Uterus (tissue), 4 donors: ENCODE measurements at places on chromosomes 16 and 17. TPM values are rescaled to one million over a fixed set of nuclear protein-coding genes. Genes with fewer than 3 reads are reported as not detected.

The SOX8 gene
- total RNA-seq: under 0.01 TPM

The TMC7 gene
- total RNA-seq: 1.8 TPM

The PDE6G gene
- not detected for total RNA-seq

The TRIM16 gene
- 30.8 TPM for total RNA-seq

The PRDM7 gene
- not detected for total RNA-seq

The SERPINF2 gene
- total RNA-seq: 21.5 TPM

The KRT25 gene
- not detected for total RNA-seq

The SLC9A5 gene
- 1.3 TPM for total RNA-seq

The ALOX12B gene
- total RNA-seq: not detected

The YBX2 gene
- 4.4 TPM for total RNA-seq

The ZNF207 gene
- 213 TPM for total RNA-seq

DNA sequence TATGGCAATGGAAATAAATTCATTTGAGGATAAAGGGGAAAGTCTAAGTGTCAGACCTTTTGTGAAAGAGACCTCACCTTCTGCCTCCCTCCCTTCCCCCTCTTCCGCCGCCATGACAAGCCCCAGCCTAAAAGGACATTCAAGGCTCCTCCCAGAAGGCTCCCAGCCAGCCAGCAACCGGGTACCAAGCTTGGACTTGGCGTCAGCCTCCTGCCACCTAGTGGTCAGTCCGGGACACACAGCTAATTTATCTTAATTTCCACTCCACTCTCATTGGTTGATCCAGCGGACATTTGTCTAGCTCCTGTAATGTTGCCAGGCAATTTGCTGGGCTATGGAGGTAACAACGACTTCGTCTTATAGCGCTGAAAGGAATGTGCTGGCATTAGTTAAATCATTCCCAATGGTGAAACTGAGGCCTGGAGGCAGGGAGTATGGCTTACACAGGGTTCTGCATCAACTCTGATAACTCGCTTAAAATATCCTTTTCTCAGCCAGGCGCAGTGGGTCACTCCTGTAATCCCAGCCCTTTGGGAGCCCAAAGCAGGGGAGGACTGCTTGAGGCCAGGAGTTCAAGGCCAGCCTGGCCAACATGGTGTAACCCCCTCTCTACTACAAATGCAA lies 19.3 kb upstream of the CLEC3A start:
- peak; percentile 84 for DNase-seq

GRCh38 chr17:79082311-79083190 lies 7.9 kb downstream of the ENGASE start:
- no peak for DNase-seq

DNA sequence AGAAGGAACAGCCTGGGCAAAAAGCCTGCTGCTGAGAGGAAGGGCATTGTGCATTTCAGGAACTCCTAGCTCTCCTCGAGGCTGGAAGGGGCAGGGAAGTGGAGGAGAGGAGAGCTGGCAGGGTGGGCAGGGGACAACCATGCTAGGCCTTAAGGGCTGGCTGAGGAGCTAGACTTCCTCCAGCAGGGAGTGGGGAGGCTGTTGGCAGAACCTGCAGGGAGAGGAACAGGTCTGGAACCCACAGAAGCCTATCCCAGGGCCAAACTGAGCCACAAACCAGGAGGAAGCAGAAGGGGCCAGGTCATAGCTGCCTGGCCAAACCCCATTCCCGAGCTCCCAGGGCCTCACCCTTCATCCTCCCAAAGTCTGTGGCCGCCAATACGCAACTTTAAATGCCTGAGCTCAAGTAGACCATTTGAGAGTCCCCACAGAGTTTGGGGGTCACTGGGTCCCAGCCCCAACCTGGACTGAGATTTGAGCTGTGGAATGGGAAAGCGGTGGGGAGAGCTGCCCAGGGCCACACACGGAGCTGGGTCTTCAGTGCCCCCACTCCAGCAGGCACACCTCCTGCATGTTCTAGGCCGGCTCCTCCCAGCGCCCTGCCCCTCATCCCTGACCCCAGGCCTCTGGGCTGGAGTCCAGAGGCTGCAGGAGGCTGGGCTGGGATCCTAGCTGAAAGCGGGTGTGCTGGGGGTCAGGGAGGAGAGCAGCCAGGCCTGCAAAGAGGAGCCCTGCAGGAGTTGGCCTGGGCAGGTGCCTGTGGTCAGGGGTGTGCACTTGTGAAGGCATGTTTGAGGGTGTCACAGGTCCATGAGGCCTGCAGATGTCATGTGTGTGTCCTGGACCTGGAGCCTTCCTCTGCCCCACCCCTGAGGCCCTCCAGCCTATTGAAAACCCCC lies 4.5 kb downstream of the CDH5 start:
- no peak for DNase-seq

GRCh38 chr17:75475144-75475835 lies 18.9 kb downstream of the TMEM94 start:
- DNase-seq: no peak

DNA sequence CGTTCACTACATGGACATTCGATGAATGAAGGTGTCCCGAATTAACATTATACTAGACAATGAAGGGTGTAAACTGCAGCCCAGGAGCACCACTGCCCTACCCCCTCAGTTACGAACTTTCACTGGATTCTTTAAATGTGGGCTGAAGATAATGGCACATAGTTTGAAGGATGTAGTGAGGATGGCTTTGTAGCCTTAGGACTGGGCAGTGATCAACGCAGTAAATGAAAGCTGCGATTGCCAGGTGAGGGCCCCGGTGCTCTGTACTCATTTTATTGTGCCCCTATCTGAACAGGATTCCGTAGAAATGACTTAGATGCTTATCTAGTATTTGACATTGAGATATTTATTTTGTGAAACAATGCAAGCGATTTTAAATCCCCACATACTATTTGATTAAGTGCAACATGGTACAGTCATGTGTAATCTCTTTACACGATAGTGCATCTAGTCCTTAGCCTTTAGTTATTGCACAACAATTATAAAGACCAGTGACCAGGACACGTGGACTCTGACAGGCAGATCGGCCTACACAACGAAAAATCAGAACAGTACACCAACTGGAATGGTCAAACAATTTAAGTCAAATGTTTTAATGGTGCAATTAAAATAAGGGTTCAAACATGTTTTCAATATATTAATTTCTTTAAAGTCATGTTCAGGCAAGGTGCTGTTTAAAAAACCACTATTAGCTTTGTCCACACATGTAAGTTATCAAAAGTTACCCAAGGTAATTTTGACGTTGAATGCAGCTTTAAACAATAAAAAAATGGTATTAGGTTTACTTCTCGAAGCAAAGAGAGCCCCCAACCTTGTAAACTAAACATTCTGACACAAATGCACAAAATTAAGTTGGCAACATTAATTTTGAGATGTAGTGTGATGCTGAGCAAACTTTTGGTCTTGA lies 17.4 kb upstream of the ERN1 start:
- DNase-seq: no peak

DNA sequence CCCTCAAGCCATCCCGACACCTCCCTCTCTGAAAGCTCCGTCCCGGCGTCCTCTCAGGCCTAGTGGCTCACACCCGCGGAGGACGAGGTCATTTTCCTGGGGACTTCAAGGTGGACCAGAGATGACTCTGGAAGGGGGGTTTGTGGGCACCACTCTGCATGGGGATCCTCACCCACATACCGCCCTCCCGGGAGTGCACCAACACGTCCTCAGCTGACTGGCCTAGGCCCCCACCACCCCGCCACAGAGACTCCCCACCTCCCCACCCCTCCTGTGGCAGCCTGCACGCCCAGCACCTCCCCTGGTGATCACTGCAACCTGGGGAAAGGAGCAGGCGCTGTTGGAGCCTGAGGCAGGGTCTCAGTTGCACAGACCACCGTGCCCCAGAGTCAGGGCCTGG lies 2.4 kb upstream of the SOX8 start:
- no peak for DNase-seq

DNA sequence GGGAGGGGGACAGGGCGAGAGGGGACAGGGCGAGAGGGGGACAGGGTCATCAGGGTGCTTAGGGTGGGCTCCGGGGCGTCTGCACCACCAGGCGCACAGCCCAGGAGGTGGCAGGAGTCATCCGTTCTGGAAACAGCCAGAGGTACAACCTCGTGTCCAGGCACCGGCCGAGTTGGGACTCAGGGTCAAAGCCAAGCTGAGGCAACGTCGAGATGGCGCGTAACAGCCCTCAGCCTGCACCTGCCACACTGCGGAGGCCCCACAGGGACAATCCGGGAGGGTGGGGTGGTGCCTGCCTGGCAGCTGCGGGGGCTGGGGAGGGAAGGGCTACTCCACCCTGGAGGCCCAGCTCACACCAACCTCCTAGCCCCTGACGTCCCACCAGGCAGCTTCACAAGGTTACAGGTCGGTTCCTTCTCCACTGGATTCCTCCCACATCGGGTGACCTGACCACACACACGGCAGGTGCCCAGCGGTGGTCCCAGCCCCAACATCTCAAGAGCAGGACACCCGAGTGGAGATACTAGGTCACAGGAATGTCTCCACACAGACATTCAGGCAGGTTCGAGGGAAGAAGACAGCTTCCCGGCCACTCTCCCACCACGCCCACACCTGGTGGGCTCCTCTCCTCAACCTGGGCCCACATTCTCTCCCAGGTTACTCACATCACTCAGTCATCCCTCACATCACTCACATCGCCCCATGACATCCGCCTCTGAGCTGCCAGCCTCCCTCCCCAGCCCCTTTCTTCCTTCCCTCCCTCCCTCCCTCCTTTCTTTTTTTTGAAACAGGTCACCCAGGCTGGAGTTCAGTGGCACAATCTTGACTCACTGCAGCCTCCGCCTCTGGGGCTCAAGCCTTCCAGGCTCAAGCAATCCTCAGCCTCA lies 47.3 kb downstream of the RPH3AL start:
- DNase-seq: no peak

- no peak for DNase-seq
Measured at GRCh38 chr16:88352261-88353200, 30.2 kb upstream of the ZNF469 start.

- DNase-seq: no peak
Measured at GRCh38 chr17:27226611-27227230, 67.2 kb upstream of the WSB1 start.

DNA sequence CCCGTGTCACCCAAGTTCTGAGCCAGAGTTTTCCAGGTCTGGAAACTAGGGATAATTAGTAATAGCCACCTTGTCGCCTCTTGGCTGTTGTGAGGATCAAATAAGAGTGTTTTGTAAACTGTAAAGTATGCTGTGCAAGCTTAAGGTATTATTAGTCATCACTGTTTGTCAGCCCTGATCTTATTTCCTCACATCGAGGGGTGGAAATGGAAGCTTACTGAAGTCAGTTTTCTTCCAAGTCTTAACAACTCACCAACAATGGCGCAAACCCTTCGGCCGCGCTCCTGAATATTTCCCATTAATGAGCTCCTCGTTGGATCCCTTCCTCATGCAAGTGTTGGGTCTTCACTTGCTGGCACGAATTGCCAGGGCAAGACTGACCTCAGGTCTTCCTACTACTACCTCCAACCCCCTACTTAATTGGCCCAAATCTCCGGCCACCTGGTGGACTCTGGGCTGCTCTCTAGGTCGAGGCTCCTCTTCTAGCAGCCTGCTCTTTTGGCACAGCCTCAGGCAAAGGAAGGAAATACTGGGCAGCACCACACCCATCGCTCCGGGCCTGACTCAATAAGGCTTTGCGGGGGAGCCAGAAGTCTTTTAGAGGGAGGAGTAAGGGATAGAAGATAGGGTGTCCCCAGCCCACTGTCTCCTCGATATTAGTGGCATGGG lies 885 bp upstream of the SLC35B1 start:
- peak; percentile 36 for DNase-seq

DNA sequence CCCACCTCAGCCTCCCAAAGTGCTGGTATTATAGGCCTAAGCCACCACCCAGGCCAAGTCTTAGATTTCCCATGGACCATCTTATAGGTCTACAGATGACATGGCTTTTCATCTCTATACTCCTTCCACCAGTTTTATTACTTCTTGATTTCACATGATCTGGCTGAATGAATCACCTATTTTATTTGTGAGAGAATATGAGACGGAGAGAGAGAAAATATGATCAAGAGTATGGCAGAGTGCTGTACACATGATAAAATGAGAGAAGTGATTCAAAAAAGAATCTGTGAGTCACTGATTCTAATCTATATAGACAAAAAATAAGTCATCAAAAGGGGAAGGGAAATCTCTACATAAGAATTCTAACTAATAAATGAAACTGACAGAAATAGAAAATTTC lies 13.7 kb downstream of the ACSM1 start:
- no peak for DNase-seq

GRCh38 chr17:78946631-78947030 lies 21.4 kb upstream of the TIMP2 start:
- DNase-seq: no peak

DNA sequence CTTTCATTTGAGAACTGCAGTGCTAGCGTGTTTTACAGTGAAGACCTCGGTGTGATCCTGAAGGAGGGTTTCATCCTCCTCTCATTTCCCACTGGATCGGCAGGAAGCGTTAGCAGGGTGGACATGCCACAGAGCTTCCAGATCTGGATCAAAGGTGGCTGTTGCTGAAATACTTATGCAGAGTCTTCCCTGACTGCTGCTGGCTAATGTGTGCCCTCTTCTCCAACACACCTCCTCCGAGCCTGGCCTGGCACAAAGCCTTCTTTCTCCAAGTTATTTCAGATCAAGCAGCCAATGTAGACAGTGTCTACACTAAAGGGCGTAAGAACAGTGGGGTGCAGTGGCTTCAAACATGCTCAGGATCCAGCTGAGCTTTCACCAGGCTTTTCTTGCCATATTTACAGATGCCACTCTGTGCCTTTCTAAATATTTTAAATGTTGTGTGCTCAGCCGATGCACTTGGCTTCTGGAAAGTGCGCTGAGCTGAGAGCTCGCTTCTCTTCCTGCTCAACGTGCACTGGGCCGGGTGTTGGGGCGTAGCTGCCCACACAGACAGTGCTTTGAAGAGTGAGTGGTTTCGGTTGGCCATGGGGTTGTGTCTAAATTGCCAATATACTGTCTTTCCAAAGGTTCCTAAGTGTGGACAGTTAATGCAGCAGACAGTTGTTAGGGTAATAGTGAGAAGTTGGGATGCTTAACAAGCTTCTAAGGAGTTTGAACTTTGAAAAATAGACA lies 2.1 kb downstream of the ZNF750 start:
- no peak for DNase-seq

DNA sequence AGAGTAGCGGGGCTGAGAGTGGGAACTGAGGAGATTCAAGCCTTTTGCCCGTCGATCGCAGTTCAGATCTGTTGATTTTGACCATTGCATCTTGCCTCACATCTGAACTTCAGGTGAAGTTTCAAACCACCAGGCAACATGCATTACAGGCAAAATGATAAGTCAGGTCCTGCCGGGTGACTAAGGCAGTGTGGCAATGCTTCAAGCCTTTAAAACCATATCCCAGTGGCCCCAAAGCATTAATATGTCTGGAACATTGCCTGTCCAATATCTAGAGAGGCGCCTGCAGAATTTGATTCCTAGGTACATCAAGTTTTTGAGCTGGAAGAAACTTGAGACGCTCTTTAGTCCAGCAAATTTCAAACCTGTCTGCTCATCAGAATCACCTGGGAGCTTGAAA lies 502.8 kb downstream of the MAF start:
- DNase-seq: no peak

GRCh38 chr17:3693829-3694231 lies 2.1 kb downstream of the P2RX5 start:
- no peak for DNase-seq
